ENCODE measurements at places on chromosomes 5 and 9. TPM values are rescaled to one million over a fixed set of nuclear protein-coding genes. Genes with fewer than 3 reads are reported as not detected.

- DNase-seq = no peak
These were observed 943 bp downstream of the STING1 start for GRCh38 chr5:139481580-139482049.

DNA sequence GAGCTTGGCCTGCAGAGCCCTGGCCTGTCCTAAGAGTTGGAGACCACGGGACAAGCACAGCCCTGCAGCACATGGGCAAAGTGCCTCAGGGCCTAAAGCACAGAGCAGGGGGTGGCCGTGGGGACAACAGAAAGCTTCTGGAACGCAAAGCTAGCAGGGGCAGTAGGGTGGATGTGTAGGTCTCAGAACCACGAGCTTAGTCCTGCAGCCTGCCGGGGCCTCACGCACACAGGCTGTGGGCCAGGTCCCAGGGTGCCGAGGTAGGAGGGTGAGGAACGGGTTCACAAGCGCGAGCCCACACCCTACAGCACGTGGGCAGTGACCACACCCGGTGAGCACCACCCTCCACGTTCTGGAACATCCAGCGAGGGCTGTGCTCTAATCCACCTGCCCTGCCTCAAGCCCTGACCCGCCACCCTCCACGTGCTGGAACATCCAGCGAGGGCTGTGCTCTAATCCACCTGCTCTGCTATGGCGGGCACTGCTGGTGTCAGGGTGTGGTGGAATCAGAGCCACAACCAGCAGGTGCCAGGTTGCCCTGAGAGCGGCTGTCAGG is 9.3 kb downstream of the CLPTM1L start:
- no peak for DNase-seq

DNA sequence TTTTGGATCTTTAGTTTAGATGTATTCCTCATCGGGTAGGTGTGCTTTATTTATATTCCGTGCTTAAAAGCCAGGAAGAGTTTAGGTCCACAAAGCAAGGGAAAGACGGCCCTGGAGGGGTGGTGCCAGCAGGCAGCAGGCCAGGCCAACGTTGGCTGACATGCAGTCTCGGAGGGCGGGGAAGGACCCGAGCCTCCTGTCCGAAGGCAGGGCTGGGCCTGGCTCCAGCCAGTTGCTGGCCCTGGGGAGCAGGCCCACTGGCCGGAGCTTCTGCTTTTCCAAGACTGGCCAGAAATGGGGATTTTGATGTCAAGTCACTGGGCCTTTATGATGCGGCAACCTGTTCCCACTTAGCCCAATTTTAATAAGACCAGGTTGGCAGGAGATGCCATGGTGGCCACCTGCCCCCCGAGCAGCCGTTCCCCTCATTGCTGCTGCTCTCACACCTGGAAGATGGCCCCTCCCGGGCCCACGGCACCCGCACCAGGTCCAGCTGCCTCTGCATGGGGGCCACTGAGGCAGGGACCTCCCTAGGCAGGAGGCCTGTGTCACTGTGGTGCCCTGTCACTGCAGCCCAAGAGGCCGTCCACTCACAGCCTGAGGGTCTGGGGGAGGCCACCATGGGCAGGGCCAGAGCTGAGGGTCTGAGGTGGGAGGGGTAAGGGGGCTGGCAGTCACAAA is 23.2 kb downstream of the LPCAT1 start:
- DNase-seq = no peak

GRCh38 chr5:96785326-96786109 is 22.2 kb downstream of the ERAP1 start:
- no peak for DNase-seq

DNA sequence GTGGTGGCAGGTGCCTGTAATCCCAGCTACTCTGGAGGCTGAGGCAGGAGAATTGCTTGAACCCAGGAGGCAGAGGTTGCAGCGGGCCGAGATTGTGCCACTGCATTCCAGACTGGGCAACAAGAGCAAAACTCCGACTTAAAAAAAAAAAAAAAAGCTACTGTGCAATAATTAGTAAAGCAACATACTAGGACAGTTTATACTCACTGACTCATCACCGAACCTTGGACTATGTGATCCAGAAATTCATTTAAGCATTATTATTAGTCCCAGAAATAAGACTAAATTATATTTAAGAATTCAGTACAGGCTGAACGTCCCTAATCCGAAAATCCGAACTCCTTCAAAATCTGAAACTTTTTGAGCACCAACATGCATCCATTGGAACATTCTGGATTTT is 37.8 kb downstream of the GOLPH3 start:
- DNase-seq = no peak

DNA sequence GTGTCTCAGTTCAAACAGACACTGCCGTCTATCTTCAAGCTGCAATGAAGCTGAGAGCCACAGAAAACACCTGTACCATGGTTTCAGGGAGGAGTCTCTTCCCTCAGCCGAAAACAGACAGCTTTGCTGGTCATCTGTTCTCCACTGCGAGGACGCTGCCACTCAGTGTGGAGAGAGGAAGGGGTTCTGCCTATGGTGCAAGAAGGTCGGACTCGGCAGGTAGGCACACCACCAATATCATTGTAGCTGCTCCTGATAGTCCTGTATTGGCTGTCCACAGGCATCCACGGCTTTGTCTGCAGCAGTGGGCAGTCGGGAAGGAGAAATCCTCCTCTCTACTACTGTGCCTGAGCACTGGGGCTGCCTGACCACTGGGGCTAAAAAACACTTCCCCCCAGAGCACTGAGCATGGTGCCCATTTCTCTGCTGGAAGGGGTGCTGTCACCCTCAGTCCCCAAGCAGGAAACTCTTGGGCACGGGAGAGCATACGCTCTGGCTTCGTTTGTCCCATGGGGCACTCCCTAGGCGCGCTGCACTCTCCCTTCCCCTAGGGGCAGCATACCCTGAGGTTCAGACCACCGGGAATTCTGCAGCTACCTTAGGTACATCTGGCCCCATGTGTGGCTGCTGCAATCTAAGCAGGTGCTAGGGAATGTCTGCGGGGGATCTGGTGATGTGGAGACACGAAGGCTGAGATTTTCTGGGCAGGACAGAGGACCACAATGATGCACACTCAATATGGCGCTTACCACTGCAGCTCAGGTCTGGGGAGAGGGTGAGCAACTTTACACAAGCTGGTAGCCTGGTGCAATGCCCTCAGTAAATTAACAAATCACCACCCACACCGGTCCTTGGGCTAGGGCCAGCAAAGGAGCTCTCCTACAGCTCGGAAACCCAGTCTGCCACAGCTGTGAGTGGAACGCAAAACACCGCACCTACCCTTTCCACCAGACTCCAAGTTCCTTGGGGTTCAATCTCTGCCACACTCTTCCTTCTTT is 880.9 kb upstream of the SEMA6A start:
- peak; percentile 22 for DNase-seq

- peak; percentile 88 for DNase-seq
These were observed 37.3 kb downstream of the MED27 start for GRCh38 chr9:132042324-132042723.

GRCh38 chr5:79697222-79698170 is 7.9 kb downstream of the CMYA5 start:
- DNase-seq = peak; percentile 92

DNA sequence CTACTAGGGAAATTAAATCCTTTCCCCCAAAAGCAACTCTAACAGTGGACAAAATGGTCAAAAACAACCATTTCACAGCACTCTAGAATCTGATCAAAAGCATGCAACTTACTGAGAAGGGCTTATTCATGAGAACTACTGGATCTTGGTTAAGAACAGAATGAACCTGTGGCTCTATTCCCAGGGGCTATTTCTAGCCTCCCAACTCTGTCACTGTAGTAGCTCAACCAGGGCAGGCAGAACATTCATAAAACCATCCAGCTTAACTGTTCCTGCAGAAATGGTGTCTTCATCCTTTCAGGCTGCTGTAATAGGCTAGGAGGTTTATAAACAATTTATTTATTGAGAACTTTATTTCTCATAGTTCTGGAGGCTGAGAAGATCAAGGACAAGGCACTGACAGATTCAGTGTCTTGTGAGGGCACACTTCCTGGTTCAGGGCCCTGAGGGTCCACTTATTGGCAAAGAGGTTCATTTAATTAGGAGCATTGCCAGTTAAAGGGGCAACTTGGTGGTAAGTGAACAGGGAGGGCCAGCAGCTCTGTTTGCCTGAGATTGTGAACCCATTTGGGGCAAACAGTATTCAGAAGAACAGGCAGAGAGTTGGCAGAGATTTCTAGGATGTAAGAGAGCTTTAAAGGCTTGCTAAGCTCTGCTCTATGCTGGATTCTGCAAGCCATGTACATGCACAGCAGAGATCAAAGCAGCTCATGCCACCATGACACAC is 238.5 kb upstream of the FBXL7 start:
- DNase-seq = no peak

GRCh38 chr5:122297587-122298298 is 14.3 kb upstream of the SNCAIP start:
- no peak for DNase-seq

DNA sequence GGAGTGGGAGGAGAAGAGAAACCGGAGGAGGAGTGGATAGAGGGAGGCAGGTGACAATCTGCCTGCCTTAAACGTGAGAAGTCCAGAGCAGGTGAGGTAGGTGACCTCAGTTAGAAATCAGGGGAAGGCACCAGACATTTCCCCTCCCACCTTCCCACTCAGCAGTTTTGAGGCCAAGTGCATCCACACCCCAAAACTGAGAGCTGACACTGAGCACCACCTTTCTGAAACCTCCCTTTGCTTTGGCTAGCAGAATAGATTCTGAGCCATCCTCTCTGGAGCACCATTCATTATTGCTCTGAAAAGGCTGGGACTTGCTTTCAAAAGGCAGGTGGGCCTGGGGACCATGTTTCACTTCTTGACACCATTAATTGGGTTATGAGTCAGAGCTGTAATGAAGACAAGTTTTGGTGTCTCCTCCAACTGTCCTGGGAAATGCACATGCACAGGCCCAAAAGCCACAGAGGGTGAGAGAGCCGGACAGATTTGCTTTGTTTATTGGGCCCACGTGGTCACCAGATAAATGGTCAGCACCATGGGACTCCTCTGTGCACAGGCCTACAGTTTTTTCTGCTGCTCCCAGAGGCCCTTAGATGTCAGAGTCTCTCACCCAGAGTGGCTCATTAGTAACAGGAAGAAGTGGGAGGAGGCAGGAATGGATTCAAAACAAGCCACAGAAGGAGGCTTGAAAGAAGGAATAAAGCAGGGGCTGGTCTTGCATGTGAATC is 314.7 kb downstream of the TLE1 start:
- peak; percentile 57 for DNase-seq

GRCh38 chr9:137300567-137301080 is 1.4 kb downstream of the NRARP start:
- peak; percentile 39 for DNase-seq

- no peak for DNase-seq
These were observed 65.5 kb downstream of the MAP1B start for GRCh38 chr5:72172786-72173185.

DNA sequence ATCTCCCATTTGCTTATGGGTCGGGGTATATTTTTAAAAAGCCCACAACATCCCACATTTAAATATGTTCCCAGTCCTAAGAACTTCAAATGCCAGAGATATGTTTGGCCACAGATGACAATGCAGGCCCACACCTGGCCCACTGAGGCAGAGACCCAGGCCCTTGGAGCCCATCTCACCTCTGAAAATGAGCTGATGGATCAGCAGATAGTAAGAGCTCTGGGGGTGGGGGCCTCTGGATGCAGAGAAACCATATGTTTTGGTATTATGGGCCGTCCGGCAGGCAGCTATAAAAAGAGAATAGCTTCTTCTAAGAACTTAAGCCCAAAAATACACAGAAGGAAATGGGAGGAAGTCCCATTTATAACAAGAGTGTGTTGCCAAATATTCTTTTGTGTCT is 256.0 kb downstream of the GRIA1 start:
- DNase-seq = no peak

GRCh38 chr9:69134412-69134811 is 39.7 kb upstream of the TJP2 start:
- no peak for DNase-seq

DNA sequence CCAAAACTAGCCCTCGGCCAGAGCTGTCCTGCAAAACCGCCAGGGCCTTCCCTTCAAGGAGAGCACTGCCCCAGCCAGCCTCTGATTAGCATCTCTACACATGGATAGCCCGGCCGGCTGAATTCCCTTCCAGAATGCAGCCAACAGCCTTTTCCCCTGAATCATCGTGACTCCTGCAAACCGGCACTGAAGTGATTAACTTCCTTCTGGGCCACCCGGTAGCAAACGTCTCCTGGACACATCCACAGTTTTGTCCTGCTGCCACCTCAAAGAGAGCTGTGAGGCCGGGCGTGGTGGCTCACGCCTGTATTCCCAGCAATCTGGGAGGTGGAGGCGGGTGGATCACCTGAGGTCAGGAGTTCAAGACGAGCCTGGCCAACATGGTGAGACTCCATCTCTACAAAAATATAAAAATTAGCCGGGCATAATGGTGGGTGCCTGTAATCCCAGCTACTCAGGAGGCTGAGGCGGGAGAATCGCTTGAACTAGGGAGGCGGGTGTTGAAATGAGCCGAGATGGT is 21.1 kb upstream of the EEIG1 start:
- peak; percentile 21 for DNase-seq

GRCh38 chr9:122383992-122384461 is 13.2 kb downstream of the PTGS1 start:
- DNase-seq = no peak

- no peak for DNase-seq
These were observed 81.0 kb downstream of the SHB start for GRCh38 chr9:37988041-37988440.

DNA sequence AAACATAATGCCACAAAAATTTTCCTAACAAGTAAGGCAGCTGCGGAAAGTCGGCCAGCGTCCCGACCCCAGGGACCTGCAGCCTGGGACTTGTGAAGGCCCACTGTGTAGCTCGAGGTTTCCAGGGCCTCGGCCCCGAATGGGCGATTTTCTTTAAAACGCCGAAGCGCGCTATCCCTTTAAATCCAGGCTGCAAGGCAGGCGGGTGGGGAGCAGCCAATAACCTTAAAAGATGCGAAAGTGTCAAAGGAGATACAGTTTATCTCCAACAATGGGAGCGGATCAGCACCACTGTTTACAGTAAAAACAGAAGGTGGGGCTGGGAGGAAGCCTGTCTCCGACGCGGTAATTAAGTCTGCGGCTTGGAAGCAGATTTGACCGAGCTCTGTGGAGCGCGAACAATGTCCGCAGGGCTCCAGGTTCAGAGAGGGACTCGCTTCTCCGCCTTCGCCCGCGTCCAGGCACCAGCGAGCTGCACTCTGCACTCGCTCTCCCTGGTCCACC is 1.7 kb upstream of the ZSWIM6 start:
- DNase-seq = no peak

GRCh38 chr9:4559261-4560182 is 69.3 kb downstream of the SLC1A1 start:
- no peak for DNase-seq

ADRB2 gene
- 7.5 TPM for total RNA-seq

LAMC3 gene
- total RNA-seq = 14.0 TPM

SGCD gene
- total RNA-seq = 1.3 TPM

SHROOM1 gene
- 8.1 TPM for total RNA-seq

EDIL3 gene
- 7.7 TPM for total RNA-seq

CXCL14 gene
- total RNA-seq = 1.2 TPM

PCDHB9 gene
- total RNA-seq = 7.4 TPM

BSPRY gene
- 0.32 TPM for total RNA-seq
